ENCODE measurements at places on chromosomes 7 and 10. TPM values are rescaled to one million over a fixed set of nuclear protein-coding genes. Genes with fewer than 3 reads are reported as not detected.

- H3K36me3 ChIP-seq: no peaks in the 10 kb centered on the region
- peaks cover 83% of the 10 kb centered on the region for H3K27me3 ChIP-seq
- DNase-seq: no peak
- H3K4me3 ChIP-seq: no peak overlapping the region
- H3K27ac ChIP-seq: no peak overlapping the region
Measured at GRCh38 chr10:133529576-133529946, 2.4 kb downstream of the CYP2E1 start.

DNA sequence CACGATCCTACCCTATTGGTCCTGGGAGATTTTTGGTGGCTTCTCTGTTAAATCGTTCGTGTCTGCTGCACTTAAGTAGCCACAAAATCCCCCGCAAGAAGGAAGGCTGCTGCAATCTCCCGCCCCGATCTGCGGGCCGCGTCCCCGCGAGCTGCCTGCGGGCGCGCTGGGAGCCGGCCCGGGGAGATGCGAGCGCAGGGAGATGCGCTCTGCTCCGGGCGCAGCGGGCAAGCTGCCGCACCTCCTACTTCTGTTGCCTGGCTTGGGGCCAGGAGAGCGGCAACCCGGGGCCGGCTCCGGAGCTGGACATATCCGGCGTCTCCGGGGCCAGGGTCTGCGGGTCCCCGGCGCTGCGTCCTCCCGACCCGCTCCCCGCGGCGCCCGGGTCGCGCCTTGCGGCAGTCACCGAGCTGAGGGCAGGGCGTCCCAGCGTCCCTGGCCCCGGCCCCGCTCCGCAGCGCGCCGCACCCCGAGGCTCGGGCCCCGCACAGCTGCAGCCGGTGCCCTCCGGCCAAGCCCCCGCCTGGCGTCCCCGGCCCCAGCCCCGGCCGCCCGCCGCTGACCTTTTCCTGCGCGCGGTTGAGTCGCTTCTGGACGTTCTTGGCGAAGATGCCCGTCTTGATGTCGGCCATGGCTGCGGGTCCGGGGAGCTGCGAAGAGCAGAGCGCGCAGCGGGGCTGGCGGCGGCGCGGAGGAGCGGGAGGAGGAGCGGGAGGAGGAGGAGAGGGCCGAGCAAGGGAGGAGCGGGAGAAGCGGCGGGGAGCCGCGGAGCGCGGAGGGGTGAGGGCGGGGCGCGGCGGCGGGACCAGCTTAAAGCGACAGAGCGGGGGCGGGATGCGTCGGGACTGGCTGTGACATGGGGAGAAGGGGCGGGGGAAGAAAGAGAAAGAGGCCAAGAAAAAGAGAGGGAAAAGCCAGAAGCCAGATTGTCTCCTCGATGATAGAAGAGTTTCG, at the start of gene AMPH:
AMPH (minus strand) TSS at position 654 of the 954 bp plus-strand sequence; CDS start at position 632, 22 bp downstream.
- H3K36me3 ChIP-seq: no peaks in the 10 kb centered on the region
- no peak within 1 kb of the TSS for H3K4me3 ChIP-seq
- H3K4me1 ChIP-seq: peaks cover 7% of the 10 kb centered on the region
- DNase-seq: no peak
- peaks cover 28% of the 10 kb centered on the region for H3K27me3 ChIP-seq

- no peak overlapping the region for H3K4me3 ChIP-seq
- no peaks in the 10 kb centered on the region for H3K4me1 ChIP-seq
- no peaks in the 10 kb centered on the region for H3K27me3 ChIP-seq
- DNase-seq: no peak
Measured at GRCh38 chr7:126953461-126953860, 299.3 kb downstream of the GRM8 start.

GRCh38 chr7:96737545-96738050, 28.0 kb upstream of the SEM1 start:
- no peaks in the 10 kb centered on the region for H3K36me3 ChIP-seq
- H3K4me3 ChIP-seq: no peak overlapping the region
- H3K4me1 ChIP-seq: no peaks in the 10 kb centered on the region
- H3K27ac ChIP-seq: no peak overlapping the region

The NUTM2D gene
- polyA plus RNA-seq: 5.4 TPM
